Stimulated activated CD8-positive, alpha-beta memory T cell treated with anti-CD3 and anti-CD28 coated beads, Interleukin-7, amount 100 ng/mL, for 1 hour (primary cell): ENCODE measurements at places on chromosomes 2 and 18.

GRCh38 chr2:65605743-65606058, 173.3 kb upstream of the SPRED2 start:
- no peak for DNase-seq

DNA sequence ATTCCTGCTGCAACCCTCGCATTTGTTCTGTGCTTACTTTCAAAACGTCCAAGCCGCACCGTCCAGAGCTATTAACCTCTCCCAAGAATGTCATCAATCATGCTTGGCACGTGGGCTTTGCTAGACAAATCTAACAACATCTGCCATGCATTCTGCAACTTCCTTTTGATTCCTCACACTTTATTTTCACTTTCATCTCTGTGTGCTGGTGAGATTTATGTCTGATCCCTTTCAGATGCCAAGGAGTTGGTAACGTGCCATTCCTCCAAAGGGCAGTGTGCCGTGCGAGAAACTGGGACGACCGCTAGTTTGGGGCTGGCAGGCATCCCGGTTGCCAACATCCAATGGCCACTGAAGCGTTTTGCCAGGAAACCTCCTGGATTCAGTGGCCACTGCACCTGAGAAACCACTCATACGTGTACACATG, 230.0 kb upstream of the PARD3B start:
- no peak for DNase-seq

GRCh38 chr2:9271091-9271490, 64.5 kb downstream of the ASAP2 start:
- DNase-seq: no peak

DNA sequence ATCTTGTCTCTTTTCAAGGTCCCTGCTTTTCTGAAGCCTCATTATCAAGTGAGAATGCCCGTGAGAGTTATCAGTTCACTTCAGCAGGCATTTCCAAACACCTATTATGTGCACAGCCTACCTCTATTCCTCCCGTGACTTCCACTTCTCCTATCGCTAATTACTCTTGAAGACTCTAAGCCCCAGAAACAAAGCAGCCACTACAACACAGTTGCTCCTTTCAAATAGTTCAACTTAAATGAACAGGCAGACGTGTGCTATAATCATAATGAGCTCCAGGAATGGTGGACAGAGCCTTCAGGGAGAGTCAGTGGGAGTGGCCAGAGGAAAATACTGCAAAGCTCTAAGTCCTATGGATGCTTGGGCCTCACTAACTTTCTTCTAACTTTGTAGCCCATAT, 159.0 kb downstream of the RDH14 start:
- DNase-seq: no peak

DNA sequence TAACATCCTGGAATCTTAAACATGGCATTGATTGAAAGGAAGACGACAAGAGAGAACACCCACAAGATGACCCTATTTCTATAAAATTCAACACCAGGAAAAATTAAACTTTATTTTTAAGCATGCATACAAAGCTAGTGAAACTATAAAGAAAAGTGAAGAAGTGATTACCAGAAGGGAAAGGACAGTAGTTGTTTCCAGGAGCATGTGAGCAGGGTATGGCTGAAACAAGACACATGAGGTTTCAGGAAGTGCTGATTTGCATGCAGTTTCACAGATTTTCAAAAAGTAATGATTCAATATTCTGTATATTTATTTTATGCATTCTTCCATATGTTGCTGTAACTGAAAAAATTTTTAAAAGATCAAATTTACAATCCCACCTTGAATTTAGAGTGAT, 24.6 kb upstream of the DAW1 start:
- DNase-seq: no peak

- no peak for DNase-seq
These were observed 7.0 kb downstream of the ASAP2 start for GRCh38 chr2:9213477-9214051.

- no peak for DNase-seq
These were observed 86.5 kb downstream of the ICOS start for GRCh38 chr2:204023088-204023487.

DNA sequence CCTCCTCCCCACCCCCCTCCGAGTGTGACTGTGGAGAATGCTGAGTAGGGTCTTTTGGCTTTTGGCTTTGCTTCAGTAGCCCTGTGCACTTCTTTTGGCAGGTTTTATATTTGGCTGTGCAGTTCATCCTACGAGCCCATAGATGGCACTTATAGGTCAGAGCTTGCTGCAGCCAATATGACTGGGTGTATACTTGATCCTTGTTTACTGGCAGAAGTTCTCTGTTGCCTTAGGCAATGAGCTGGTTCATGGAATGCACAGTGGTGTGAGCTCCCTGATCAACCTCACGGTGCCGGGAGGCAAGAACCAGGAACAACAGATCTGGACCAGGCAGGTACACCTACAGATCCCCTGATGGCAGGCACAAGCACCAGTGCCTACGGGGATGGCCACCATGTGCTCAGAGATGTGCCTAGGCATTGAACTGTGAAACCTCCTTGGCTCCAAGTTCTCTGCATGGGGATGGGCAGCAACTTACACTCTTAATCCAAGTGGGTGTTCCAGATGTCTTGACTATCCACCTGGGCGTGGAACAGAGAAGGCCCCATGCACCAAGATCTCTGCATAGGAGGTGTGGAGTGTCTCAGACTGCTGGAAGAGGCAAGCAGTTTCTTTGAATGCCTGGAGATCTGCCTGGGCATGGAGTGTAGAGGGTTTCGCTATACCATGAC, 190.4 kb downstream of the KIAA1328 start:
- no peak for DNase-seq

DNA sequence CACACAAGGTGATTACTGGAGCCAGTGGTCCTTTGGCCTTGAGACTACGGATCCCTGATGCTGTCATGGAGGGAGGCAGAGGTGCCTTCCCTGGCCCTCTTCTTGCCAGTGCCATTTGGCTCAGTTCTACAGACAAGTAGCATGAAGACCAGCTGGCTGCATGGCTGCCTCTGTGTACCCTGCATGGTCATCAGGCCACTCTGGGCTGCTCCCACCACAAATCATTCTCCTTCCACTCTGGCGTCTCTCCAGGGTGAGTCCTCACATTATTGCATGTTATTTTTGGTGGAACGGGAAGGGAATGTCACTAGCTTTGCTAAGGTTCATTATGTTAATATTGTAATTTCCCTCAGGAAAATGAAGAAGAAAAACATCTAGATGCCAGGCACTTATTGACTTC, 229.8 kb downstream of the VAPA start:
- no peak for DNase-seq

- no peak for DNase-seq
These were observed 381.2 kb upstream of the NETO1 start for GRCh38 chr18:73249030-73249429.

DNA sequence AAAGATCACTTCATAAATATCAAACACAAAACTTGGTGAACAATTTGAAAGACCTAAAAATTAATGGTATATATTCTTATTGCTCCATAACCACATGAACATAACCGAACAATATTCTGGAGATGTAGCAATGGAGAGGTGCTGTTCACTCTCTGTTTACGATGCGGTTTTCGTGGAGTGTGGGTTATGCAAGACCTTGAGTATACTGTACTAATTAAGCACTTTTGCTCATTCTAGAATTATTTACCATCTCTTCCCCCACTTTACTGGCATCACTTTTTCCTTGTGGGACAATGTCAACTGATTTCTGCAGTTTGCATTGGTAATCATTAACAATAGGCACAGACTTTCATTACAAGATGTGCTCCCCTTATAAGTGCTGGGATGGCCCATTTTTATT, 97.6 kb downstream of the RAPH1 start:
- no peak for DNase-seq

GRCh38 chr2:15116830-15117229, 444.3 kb downstream of the NBAS start:
- DNase-seq: no peak

- DNase-seq: no peak
These were observed 137.5 kb downstream of the COMMD1 start for GRCh38 chr2:62042944-62043343.

- DNase-seq: no peak
These were observed 76.7 kb upstream of the CAVIN2 start for GRCh38 chr2:191923652-191923997.

- DNase-seq: no peak
These were observed 114.5 kb upstream of the ZFP36L2 start for GRCh38 chr2:43340945-43341356.

DNA sequence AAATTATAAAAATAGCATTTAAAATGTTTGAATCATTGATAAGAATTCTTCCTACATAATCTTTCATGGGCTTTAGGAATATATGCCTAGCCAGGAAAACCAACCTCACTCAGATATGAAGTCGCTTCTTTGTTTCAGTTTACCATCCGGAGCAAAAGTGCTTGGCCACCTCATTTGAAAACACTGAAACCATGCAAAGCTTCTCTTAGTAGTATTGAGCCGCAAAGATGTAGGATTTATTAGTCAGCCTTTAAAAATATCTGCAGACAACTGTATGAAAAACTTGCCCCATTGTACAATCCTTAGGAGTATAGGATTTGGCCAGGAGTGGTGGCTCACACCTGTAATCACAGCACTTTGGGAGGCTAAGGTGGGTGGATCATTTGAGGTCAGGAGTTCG, 24.3 kb upstream of the GPD2 start:
- DNase-seq: no peak

GRCh38 chr2:108820482-108820881, 33.9 kb downstream of the CCDC138 start:
- DNase-seq: no peak

DNA sequence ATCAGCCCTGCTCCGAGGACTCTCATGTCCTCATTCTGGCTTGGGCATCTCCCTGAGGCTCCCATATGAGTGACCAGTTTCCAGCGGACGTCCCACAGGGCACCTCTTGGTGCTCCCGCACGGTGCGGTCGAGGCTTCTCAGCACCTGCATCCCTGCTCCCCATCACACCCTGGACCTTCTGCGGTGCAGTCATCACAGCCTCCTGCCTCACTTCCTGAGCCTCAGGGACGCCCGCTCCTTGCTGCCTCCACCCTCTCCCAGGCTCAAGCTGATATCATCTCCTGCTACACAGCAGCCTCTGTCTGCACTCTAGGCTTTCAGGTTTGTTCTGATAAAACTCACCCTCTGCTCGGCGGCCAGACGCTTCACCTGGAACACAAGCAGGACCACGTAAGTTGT, 185.0 kb downstream of the TMEM18 start:
- no peak for DNase-seq

DNA sequence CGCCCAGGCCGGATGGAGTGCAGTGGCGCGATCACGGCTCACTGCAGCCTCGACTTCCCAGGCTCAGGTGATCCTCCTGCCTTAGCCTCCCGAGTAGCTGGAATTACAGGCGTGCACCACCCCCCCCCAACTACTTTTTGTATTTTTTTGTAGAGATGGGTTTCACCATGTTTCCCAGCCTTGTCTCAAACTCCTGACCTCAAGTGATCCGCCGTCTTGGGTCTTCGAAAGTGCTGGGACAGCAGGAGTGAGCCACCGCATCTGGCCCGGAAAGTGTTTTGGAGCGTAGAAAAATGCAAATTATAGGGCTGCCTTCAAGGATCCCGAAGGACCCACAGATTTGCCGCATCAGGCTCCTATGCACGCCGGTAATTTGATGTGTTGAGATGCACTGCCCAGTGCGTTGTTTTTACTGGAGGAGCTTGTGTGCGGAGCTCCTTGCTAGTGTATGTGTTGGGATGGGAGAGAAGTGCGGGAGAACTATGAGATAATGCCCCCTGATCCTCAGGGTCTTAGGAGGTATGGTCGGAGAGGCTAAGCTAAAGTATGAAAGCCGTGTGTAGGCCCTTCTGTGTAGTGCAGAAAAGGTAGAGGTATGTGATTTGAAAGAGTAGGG, 1.2 kb upstream of the CLASP1 start:
- no peak for DNase-seq

GRCh38 chr2:151033271-151034248, 228.1 kb downstream of the RBM43 start:
- no peak for DNase-seq

DNA sequence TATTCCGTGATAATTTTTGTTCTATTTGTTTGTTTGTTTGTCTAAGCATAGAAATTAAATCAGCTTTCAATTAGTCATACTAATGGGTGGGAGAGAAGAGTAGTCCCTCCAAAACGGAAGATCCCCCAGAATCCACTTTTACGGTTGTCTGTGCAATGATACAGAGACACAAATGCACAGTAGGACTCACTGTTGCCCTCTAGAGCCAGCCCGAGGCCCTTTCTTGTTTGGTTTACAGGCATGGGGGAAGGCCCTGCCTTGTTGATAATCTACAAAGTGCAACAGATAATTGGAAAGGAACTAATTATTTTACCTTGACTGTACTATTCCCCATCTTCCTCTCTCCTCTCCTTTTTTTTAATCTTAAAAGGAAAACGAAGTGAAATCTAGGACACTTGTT, 121.1 kb downstream of the ACOXL start:
- DNase-seq: no peak

DNA sequence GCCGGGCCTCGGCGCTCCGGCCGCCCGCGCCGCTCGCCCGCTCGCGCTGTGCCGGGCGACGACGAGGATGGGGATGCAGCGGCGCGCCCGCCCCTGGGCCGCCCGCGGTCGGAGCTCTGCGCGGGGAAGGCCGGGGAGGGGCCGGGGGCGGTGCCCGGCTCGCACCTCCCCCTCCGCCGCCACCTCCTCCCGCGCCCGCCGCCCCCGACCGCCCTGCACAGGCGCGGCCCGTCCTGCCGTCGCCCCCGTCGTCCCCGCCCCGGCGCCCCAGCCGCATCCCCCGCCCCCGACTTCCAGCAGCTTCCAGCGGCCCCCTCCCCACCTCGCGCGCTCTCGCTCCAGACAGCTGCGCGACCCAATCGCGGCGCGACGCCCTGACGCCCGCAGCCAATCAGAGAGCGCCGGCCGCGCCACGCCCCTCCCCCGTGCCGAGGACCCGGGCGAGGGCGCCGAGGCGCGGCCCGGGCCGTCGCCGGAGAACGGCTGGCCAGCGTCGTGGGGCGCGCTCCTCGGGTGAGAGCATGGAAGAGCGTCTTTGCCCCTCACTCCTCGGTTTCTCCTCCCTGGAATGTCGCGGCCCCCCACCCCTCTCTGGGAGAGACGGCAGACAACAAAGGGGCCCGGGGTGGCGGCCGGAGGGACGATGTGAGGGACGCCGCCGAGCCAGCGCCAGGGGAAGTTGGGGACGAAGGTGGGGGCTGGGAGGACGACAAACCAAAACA, at the start of gene MBOAT2:
Gene MBOAT2 (minus strand): TSS at position 69 of the 722 bp plus-strand sequence. CDS start 70 bp downstream, outside the sequence.
- DNase-seq: peak; percentile 60

DNA sequence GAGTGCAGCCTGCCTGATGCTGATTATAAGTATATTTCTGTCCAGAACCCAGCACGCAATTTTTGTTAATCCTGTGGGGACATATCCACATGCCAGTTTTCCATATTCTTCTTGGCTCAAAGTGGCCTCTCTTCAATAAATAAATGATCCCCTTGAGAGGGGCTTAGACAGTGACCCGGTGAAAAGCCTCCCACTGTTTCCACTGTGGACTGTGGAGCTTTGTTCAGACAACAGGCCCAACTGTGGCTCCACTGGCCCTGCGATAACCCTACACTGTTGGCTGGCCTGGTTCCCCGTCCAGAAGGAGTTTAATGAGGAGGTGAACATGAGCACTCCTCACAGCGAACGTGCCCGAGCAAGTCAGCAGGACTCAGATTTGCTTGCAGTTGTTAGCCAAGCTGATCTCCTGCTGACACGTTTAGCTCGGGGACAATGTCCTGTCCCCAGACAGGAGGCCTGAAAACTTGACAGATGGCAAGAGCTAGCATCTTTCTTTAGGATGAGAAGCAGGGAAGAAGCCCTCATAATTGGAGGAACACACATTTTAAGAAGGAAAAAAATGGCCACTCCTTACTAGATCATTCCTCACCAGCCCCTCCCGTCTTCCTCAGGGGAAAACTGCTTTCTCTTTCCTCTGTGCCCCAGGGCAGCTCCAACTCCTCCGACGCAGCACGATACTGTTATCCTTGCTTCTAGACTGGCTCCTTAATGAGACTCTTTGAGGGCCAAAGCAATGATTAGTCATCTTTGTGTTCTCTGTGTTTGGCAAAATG, 20.0 kb upstream of the MTCL1 start:
- DNase-seq: no peak
